Sigmoid colon (tissue), 7 donors: ENCODE measurements at places on chromosomes 6 and 20. TPM values are rescaled to one million over a fixed set of nuclear protein-coding genes. Genes with fewer than 3 reads are reported as not detected.
A peak's percentile ranks its signal among the peaks of the same experiment; 100 is the strongest.

Gene DUSP15
- 1.7 TPM for total RNA-seq

Gene TNF
- total RNA-seq: not detected

Gene METTL24
- total RNA-seq: 41.0 TPM

Gene OPRL1
- 0.82 TPM for total RNA-seq

GRCh38 chr6:130322673-130323268, 43.0 kb upstream of the TMEM200A start:
- H3K4me1 ChIP-seq: peaks cover 12% of the 10 kb centered on the region
- no peak overlapping the region for H3K27ac ChIP-seq
- H3K27me3 ChIP-seq: no peaks in the 10 kb centered on the region
- DNase-seq: no peak
- H3K36me3 ChIP-seq: no peaks in the 10 kb centered on the region
- H3K4me3 ChIP-seq: no peak overlapping the region

- H3K36me3 ChIP-seq: no peaks in the 10 kb centered on the region
- peaks cover 61% of the 10 kb centered on the region for H3K27me3 ChIP-seq
- no peak overlapping the region for H3K27ac ChIP-seq
Observed at GRCh38 chr6:13014504-13015378, 298.2 kb downstream of the PHACTR1 start.

DNA sequence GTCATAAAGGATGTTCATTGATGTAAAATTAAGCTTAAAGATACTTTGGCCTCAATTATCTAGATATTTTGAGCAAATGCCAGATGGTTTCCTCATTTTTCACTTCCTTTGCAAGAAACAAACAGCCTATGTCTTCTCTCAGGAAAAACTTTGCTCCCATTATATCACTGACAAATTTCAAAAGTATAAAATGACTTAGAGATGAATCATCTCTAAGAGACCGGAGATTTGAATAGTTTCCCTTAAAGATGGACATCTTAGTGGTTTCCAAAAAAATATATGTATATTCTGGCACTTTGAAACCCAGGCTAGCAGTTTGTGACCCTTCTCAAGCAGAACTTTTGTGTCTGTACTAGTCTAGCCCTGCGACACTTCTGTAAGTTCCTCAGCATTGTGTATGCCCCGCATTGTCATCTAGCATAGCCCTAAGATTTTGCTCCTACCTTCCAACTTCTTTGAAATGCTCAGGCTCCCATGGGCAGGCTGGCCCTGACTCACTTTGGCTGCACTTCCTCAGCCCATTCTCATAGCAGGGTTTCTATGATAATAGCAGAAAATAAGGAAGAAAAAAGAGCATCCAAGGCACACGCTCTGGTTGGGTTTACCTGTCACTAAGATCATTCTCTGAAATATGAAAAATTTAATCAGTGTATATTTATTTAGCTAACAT, 25.7 kb upstream of the POU3F2 start:
- H3K4me1 ChIP-seq: no peaks in the 10 kb centered on the region
- no peak overlapping the region for H3K27ac ChIP-seq
- no peak for DNase-seq
- H3K27me3 ChIP-seq: no peaks in the 10 kb centered on the region

- no peaks in the 10 kb centered on the region for H3K27me3 ChIP-seq
- peak overlapping the region; percentile 95 for H3K27ac ChIP-seq
- H3K36me3 ChIP-seq: no peaks in the 10 kb centered on the region
- DNase-seq: no peak
Observed at GRCh38 chr6:3162067-3162497, 4.7 kb upstream of the TUBB2A start.

- no peaks in the 10 kb centered on the region for H3K36me3 ChIP-seq
- no peaks in the 10 kb centered on the region for H3K27me3 ChIP-seq
- no peak for DNase-seq
- H3K4me1 ChIP-seq: no peaks in the 10 kb centered on the region
Observed at GRCh38 chr6:153489479-153489878, 358.4 kb upstream of the RGS17 start.

DNA sequence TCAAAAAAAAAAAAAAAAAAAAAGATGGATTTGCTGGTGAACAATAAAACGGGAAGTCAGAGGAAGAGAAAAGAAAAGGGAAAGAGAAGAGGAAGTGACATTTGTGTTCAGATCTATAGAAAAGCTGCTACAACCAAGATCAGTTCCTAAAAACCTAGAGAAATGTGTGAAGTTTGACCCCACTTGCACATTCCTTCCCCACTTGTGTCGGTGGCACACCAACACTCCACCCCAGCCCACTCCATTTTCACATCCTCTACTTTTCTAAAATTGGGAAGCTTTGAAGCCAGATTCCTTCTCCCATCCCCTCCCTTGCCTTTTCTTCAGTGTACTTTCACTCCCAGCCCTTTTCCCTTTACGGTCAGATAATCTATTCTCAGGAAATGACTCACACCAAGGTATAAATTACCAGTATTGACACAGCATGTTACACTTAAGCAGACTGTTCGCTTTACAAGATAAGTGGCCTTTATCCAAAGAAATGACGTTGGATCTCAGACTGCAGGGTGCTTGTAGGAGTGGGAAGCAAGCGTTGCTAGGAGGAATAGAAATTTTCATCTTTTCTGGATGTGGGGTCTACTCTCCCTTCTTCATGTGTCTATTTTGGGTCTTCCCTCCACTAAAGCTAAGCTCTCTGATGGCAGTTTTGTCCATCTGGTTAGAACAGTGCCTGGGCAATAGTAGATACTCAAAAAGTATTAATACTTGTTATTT, 92.5 kb upstream of the ADGRF1 start:
- peak overlapping the region; percentile 47 for H3K27ac ChIP-seq
- H3K4me1 ChIP-seq: no peaks in the 10 kb centered on the region
